ENCODE measurements at places on chromosomes 2 and 18.

DNA sequence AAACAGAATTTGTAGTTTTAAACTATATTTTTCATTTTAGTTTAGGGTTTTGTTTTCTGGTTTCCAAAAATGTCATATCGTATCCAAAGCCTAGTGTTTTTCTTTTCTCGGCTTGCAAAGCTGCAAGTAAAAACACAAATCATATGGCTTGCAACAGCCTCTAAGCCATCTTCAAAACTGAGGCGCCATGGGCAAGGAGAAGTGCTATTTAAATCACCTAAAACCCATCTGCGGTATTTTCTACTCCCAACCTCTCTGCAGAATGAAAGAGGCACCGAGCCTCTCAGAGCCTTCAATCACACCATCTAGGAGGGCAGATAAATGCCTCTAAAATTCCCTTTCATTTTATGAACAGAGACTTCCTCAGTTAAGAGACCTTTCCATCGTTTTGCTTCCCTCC lies 25.2 kb downstream of the FECH start:
- no peak for DNase-seq

GRCh38 chr2:60260639-60261296 lies 292.7 kb downstream of the BCL11A start:
- no peak for DNase-seq

GRCh38 chr18:49081511-49082155 lies 130.9 kb upstream of the SMAD7 start:
- DNase-seq = no peak

DNA sequence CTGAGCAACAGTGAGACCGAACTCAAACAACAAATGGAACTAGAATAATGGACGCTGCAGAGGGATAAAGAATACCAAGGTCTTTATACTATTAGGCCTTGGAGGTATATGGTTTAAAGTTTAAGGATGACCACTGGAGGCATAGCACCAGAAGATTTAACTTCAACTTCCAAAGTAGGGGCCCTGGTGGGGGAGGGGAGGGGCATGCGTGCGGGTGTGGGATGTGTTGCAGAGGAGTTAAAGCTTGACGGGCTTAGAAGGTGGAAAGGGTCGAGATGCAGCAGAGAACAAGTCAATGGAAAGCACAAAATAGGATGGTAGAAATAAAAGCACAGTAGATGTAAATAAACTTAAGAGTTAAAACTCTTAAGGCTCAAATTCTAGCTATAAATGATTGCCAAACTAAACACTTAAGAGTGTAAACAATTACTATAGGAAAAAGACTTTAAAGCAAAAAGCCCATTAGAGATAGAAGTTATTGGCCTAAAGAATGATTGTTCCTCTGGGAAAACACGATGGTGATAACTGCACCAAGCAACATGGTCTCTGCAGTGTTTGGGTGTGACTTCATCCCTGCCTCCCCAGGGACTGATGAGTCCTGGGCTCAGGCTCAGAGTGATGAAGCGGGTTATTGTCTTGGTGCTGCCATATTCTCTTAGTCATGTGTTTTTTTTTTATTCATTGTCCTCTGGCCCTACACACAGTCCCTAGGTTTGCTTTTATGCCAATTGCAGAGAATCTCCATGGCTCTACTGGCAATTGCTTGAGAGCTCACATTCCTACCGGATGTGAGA lies 13.0 kb downstream of the RRM2 start:
- no peak for DNase-seq

Data from T-cell (primary cell).